NCI-H1417 (cell line): ENCODE measurements at places on chromosomes 6 and 20.
A peak's percentile ranks its signal among the peaks of the same experiment; 100 is the strongest.

DNA sequence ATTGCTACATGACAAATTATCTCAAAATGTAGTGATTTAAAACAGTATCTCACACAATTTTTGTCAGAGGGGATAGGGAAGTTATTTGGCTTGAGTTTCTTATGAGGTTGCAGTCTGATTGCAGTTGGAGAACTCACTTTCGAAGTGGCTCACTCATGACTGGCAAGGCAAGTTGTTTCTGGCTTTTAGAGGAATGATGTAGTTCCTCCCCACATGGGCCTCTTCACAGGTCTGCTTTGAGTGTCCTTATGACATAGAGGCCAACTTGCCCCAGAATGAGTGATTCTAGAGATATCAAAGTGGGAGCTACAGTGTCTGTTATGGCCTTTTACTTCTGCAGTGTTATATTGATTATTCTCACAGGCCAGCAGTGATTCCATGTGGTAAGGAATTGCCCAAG lies 6.1 kb downstream of the DOP1A start:
- no peak for DNase-seq

- DNase-seq = no peak
Measured at GRCh38 chr6:93678841-93679454, 259.6 kb upstream of the EPHA7 start.

DNA sequence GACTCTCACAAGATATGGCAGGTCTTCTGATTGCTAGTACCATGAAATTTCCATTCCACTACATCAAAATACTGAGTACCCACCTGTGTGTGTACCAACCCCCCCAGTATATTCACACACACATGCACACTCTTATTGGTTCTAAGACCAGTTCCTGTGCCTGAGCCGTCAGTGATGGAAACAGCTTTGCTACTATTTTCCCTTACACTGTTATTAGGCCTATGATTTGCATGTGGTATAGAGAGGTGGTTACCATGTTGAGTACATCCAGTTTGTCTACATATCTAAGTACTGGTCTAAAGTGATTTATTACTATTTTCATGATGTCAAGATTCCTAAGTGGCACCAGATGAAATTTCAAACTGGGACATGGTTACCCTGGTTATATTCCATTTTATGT lies 459.9 kb downstream of the BCKDHB start:
- DNase-seq = peak; percentile 42

- no peak for DNase-seq
Measured at GRCh38 chr20:9052136-9052535, 16.8 kb upstream of the PLCB4 start.

GRCh38 chr6:41958022-41958856 lies 16.6 kb upstream of the CCND3 start:
- no peak for DNase-seq

GRCh38 chr6:117375446-117375845 lies 50.3 kb downstream of the ROS1 start:
- no peak for DNase-seq

DNA sequence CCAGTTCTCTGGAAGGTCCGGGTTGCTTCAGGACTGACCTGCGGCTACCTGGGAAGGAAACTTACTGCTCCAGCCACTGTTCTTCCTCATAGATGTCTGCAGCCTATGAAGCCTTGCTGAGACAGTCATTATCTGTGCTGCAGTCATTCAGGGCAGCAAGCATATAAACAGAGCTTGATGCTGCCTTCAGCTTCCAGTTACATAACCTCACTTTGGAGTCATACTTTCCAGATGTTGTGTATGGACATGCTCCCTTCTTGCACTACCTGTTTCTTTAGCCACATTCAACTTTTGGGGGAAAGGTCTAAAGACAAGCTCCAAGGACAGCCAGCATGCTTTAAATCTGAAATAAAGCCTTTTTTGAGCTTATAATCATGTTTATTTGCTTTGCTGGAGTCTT lies 98.1 kb downstream of the SLC24A3 start:
- DNase-seq = no peak

DNA sequence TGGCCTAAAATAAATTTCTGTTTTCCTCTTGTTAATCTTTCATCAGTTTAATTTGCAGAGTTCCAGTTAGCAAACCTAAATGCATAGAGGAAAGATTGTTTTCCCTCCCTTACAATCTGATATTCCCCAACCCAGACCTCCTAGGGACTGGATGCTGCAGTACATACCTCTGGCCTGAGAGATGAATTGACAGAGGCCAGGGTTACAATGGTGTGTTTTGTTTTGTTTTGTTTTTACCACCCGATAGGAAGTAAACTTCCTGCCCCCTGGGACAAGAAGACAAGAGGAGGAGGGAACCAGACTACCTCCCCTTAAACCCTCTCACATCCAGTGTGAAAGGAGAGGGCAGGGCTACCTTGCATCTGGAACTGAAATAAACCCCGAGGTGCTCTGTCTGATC lies 319.0 kb downstream of the LRFN2 start:
- no peak for DNase-seq

DNA sequence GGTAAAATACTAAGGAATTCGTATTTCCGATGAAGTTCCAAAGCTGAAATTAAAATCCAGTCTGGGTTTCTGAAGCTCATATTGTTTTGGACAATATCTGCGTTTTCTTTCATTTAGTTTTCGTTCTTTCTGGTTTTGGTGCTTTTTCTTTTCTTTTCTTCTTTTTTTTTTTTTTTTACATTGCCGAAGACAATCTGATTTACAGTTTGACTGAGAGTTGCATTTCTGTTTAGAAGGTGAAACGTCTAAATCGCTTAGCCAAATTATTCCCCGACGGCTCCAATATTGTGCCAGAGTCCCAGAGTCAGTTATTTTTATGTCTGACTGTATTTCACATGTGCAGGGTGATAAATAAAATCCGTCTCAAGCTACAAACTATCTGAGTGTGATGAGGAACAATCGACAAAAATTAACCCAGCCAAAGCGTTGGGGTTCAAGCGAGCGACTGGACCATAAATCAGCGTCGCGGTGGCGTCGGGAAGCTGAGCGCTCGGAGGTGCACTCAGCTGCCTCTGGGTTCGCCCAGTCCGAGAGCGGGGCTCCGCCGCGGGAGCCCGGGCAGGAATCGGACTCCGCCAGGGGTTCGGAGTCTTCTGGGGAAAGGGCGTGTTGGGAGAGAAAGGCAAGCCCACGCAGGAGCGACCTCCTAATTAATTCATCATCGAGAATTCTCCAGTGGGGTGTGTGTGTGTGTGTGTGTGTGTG lies 8.2 kb upstream of the TBX18 start:
- DNase-seq = peak; percentile 71

- DNase-seq = no peak
Measured at GRCh38 chr6:137911675-137912191, 44.7 kb downstream of the TNFAIP3 start.

DNA sequence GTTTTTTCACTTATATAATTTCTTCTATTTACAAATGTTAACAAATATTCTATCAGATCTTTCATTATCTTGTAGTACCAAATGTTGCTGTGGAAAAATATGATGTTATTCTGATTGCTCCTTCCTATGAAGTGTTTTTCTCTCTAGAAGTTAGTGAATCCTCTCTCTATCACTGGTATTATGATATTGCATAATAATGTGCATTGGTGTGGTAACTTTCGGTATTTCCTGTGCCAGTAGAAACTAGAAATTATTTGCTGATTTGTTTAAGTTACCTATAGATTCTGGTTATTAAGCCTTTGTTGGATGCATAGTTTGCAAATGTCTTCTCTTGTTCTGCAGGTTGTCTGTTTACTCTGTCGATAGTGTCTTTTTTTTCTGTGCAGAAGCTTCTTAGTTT lies 342.5 kb downstream of the CENPW start:
- no peak for DNase-seq

DNA sequence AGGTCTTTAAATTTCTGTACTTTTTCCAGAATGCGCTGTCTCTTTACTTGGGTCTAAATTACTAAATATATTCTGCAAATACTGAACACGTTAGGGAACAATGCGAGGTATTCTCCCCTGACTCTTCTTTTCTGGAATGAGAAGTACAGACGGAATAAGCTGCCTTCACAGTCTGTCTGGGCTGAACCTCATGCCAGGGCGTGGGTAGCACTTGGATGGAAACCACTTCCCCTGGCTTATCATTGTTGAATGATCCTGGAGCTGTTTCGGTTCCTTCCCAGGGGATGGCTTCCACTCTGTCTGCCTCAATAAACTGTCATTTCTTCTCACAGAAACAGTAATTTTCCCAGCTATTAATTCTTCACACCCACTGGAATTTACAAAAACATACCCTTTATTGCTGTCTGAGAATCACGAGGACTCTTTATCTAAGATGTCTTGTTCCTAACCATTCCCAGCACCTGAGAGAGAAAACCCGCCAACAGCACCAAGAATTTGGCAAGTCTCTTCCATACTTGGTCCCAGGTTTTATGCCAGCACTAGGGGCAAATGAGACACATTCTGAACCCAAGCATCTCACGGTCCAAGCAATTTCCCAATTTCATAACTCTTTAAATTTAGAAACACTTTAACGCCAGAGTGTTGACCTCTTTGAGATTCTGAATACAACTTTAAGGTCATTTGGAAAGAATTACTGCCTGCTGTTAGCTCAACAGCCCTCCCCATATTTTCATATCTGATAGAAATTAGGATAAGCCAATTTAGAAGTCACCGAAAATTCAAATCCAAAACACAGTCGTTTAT lies 43.2 kb upstream of the ADGRF5 start:
- no peak for DNase-seq
